ENCODE measurements at places on chromosomes 16 and 17.
A peak's percentile ranks its signal among the peaks of the same experiment; 100 is the strongest.

- peak; percentile 80 for DNase-seq
Measured at GRCh38 chr17:44865231-44865660, 17.6 kb downstream of the HIGD1B start.

- DNase-seq: peak; percentile 59
Measured at GRCh38 chr16:20849589-20850390, 43.5 kb downstream of the REXO5 start.

DNA sequence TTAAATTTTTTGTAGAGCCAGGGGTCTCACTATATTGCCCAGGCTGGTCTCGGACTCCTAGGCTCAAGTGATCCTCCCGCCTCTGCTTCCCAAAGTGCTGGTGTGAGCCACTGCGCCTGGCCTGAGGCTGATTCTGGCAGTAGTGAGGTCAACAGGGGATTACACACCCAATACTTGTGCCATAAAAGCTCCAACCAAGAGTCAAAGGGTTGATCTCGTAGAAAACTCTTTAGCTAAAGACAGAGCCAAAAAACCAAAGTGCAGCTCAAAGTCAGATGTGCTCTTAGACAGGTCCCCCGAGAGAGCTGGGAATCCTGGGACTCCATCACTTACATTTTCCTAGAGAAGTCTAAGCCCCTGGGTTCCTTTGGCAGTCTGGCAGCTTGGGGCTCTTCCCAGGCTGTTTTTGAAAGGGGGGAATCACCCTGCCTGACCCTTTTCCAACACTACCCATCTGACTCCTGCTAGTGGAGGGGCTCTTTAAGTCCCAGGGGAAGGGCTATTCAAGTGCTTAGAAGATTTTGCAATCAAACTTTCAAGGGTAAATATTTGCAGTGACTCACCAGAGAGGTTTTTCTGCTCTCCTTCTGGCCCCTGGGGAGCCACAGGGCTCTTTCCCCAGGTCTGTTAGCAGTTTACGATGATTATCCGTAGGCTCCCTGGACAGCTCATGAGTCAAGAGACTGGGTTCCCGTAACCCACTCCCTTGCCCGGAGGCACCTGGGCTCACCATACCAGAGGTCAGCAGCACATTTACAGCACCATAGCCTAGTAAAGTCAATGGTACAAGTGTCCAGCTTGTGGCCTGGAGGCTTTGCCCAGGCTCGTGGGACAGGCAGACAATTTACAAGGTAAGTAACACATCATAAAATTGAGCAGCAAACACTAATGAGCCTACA is 408.7 kb downstream of the SLC39A11 start:
- peak; percentile 94 for DNase-seq

DNA sequence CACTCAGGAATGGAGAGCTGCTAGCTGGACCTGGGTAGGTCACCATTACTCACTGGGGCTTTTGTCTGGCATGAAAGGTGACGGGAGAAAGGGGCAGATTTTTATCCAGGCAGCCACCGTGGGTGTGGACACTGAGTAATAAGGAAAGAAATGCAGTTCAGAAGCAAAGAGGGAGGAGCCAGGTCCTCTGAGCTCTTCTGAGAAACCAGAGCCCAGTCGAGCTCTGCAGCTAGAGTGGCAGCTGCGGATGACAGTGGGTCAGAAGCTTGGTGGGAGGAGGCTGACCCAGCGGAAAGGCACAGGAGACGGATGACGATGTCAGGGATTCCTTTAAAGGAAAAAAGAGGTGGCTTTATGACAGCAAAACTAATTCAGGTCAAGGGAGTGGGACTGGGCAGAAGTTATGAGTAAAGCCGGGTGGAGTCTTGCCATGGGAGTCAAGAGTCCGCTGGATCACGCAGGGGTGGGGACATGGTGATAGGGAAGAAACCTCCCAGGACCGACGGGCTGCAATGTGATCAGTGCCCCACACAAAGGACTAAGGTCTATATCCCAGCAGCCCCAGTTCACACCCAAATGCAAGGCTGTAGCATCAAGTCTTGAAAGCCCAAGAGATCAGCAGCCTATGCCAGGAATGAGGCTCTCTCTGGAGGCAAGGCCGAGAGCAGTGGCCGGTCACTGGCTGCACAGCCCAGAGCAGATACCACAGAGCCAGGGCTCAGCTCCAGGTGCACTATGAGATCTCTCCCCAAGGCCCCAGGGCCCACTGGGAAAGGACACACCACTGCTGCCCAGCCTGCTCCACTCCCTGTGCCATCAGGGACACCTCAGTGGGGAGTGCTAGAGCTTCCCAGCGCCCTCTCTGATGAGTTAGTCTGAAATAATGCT is 6.3 kb upstream of the MNT start:
- peak; percentile 99 for DNase-seq

DNA sequence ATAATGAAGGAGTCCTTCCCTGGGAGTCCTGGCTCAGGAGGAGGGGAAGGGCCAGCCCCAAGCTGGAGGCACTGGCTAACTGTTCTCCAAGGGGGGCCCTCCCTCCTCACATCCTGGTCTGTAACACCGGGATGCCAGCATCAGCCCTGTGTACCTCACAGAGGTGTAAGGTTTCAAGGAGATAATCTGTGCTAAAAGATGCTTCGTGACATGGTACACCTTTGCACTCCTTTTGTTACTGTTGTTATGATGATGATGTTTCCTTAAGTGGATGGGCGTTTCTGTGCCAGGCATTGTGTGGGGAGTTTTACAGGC is 236.7 kb upstream of the TNRC6C start:
- no peak for DNase-seq

GRCh38 chr17:69763503-69763902 is 311.5 kb upstream of the KCNJ16 start:
- DNase-seq: peak; percentile 5

DNA sequence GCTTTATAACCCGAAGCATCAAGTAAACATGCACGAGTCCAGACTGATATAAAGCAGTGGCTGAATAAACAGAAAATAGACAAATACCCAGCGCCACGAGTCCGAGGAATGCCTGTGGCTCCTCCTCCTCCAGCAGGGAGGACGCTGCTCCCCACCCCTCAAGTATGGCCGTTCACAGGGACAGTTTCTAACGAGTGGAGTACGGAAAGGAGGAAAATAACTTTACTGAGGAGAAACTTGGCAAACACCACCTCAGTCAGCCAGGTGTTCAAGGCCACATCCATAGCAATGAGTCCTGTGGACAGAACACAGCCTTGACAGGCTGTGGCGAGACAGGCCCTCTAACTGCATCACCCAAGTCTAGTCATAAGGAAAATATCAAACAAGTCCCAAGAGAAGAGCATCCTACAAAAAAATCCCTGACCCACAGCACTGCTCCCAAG is 9.2 kb downstream of the ZDHHC7 start:
- DNase-seq: no peak

DNA sequence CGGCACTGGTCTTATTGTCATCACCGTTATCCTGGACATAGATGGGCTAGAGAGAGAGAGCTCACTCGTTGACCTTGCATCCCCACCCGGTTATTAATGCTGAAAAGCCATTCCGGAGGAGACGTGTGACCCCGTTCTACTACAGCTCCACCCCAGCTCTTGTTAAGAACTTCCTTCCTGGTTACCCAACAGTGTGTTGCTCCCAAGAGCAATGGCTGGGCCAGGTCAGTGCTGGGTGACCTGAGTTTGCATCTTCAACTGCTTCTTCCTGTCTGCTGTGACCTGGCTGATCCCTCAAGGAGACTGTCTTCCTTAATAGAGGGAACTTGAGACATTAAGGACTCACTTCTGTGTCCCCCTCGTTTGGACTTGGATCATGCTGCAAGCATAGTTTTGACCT is 96.1 kb upstream of the SDK2 start:
- DNase-seq: no peak

GRCh38 chr17:19678581-19679453 is 30.3 kb downstream of the ALDH3A2 start:
- no peak for DNase-seq

DNA sequence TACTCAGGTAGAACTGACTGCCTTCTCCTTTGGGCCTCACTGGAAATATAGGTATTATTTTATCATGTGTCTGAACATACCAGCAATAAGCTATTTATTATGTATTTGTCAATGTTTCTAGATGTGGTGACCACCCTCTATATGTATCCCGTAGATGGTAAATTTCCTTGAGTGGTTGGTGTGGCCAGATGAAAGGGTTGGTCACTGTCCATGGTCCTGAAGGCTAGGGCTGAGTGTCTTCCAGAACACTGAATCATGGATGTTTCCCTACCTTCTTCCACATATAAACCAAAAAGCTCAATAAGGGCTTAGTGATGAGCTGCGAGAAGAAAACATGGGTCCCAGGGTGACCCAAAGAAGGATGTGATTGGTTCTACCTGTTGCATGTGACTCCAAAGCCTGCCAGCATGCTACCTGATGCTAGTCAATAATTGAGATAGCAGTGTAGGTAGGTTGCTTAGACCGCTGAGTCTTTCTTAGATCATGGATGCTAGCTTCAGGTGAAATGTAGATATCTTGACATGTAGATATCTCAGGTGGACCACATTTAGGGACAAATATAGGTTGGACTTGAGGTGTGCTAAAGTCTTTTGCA is 150.3 kb downstream of the ASIC2 start:
- DNase-seq: peak; percentile 30

DNA sequence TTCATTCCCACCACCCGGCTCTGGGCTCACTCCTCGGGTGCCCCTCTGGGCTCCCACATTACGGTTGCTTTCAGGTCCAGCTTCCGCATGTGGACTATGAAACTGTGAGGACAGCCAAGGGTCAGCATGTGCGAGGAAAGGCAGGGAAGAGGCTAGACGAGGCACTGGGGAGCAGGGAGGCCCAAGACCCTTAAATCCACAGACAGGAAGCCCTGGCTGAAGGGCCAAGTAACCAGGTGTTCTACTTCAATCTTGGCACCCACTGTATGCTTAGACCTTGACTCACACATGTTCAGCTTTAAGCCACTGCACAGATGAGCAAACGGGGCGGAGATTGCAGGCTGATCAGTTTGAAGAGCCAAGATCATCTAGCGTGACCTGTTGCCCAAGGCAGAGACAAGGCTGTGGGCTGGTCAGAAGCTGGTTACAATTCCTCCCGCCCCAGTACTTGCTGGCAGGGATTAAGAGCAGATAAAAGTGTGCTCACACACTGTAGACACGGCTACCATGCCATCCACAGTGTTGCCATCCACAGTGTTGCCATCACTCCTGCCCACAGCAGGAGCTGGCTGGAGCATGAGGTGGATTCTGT is at the start of gene CES4A:
Gene CES4A (plus strand): TSS at position 393 of the 592 bp plus-strand sequence. CDS start 184 bp downstream, at position 577.
- DNase-seq: no peak

DNA sequence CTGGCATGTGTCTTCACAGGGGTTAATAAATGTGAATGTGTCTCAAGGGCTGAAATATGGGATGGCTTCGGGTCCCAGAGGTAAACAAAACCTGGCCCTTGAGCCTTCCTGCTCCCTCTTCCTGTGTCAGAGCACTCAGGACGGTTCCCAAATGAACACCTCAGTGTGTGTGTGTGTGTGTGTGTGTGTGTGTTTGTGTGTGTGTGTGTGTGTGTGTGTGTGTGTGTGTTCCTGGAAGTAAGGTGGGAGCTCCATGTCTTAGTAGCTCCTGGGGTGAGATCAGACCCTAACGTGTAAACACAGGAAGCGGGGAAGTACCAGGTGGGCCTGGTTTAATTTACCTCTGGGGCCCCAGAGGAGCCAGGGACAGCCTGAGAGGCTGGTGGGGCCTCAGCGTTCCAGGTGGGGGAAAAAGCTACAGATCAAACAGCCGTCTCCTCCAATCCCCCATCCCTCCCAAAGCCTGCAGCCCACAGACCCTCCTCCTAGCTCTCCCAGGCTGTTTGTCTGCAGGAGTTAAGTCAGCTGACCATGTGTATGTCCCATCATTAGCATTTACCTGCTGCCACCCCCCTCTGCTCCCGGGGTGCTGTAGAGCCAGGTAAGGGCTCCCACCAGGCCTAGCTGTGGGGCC is 6.1 kb downstream of the KIF19 start:
- no peak for DNase-seq

GRCh38 chr17:46770818-46771560 is 47.5 kb downstream of the WNT3 start:
- peak; percentile 36 for DNase-seq

- no peak for DNase-seq
Measured at GRCh38 chr17:67801626-67802175, 23.6 kb upstream of the BPTF start.

DNA sequence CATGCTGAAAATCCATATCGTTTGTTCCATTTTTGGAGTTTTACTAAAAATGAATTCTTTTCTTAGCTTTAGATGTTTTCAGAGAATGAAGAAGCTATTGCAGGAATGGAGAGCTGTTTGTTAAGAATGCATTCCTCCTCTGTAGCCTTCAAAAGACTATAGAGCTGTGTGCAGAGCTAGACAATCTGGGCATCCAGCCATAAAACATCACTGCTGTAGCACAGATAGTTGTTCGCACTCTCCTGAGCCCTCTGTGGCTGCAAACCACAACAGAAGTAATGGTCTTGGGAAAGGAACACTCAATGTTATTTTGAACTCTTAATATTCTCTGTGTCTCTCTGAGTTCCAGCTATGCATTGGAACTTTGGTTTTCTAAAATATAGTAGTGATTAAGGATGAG is 4.9 kb downstream of the TNRC6C start:
- peak; percentile 84 for DNase-seq

DNA sequence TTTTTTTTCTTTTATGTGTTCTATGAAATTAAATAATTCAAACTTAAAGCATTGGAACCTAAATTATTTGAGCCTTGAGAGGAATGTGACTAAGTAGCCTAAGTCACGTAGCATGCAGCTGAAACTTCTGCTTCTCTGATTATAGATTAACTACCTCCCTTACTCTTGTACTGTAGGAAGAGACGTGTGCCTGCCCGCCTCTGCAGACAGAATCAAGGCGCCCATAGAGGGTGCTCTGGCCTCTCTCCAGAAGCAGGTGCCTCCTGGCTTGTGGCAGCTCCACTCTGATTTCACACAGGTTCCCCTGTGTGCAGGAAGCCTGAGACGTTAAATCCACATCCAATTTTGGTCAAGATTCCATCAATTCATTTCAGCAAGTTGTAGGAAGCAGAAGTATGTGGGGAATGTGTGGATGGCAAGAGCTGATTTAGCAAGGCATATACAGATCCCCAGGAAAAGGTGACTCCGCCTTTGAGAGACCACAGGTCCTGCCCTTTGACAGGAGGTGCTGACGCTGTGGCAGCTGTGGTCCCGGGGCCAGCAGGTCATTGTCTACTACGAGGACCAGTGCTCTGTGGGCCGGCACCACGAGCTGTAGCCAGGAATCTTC is 1418.8 kb downstream of the CDH11 start:
- DNase-seq: no peak

DNA sequence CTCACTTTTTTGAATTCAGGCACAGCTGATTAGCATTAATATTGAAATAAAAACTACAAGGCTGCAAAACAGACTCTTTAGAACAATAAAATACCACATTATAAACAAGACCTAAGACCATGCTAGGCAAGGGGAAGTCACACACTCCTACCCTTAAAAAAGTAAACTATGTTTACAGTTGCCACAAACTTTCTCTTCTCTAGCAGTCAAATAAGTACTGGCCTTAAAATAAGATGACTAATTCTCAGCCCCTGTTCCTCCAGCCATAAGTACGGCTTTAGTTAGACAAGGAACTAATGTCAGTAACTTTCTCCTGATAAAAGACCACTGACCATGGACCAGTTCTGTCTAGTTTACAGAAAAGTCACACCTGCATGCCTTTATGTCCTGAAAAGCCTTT is 19.5 kb upstream of the CPHXL start:
- no peak for DNase-seq

- no peak for DNase-seq
Measured at GRCh38 chr17:7260151-7260550, 2.1 kb downstream of the CLDN7 start.

All from A172 (cell line).